ENCODE measurements at places on chromosomes 6 and 20.
A peak's percentile ranks its signal among the peaks of the same experiment; 100 is the strongest.

- DNase-seq, result no peak
Measured at GRCh38 chr6:17762651-17763050, 55.9 kb upstream of the NUP153 start.

- no peak for DNase-seq
Measured at GRCh38 chr6:135176464-135176863, 4.6 kb upstream of the MYB start.

- DNase-seq, result no peak
Measured at GRCh38 chr6:124983383-124984083, 21.3 kb downstream of the RNF217 start.

- DNase-seq, result no peak
Measured at GRCh38 chr6:144953552-144954240, 668.6 kb downstream of the UTRN start.

GRCh38 chr6:40331545-40331944 lies 255.6 kb downstream of the LRFN2 start:
- DNase-seq, result no peak

- DNase-seq, result peak; percentile 49
Measured at GRCh38 chr6:28207510-28208110, 17.5 kb upstream of the ZSCAN9 start.

GRCh38 chr6:82143041-82143481 lies 104.5 kb downstream of the IBTK start:
- DNase-seq, result no peak

- DNase-seq, result no peak
Measured at GRCh38 chr20:59676851-59677182, 72.5 kb downstream of the PHACTR3 start.

GRCh38 chr6:129555206-129555832 lies 154.7 kb downstream of the ARHGAP18 start:
- no peak for DNase-seq

GRCh38 chr20:55417836-55418235 lies 587.5 kb downstream of the CBLN4 start:
- DNase-seq, result no peak

- peak; percentile 58 for DNase-seq
Measured at GRCh38 chr20:63873477-63873971, 8.5 kb downstream of the TPD52L2 start.

GRCh38 chr20:32070690-32071213 lies 18.7 kb downstream of the HCK start:
- no peak for DNase-seq

- no peak for DNase-seq
Measured at GRCh38 chr20:37378785-37379598, 33.1 kb downstream of the SRC start.

GRCh38 chr20:40956542-40957264 lies 71.9 kb upstream of the TOP1 start:
- DNase-seq, result no peak

All from activated T-cell treated with anti-CD3 and anti-CD28 coated beads, Interleukin-2, amount 50 U/mL, for 72 hours (primary cell).